ENCODE measurements at places on chromosomes 6 and 20.

GRCh38 chr6:11496152-11497060, 41.1 kb upstream of the TMEM170B start:
- peak; percentile 73 for DNase-seq

DNA sequence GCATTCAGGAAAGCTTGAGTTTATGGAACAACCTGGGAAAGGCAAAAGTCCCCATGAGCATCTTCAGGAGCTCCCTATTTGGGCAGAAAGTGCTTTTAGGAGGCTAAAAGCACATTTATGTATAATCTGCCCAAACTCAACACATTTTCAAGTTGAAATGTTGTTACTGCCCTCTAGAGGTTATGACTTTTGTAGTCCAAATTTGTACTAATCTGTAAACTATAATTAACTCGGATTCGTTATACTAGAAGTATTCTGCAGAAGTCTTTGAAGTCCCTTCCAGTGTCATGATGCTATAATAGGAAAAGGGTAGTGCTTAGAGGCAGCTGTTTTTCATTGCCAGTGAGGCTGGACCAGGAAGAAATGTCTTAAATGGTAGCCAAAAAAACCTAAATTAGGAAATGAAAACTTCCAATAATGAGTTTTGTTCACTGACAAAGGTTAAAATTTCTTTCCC, 44.8 kb upstream of the EMILIN3 start:
- DNase-seq, result no peak

GRCh38 chr20:38855356-38855755, 49.9 kb downstream of the PPP1R16B start:
- DNase-seq, result no peak

- no peak for DNase-seq
Measured at GRCh38 chr20:25220021-25220730, 24.7 kb downstream of the ENTPD6 start.

DNA sequence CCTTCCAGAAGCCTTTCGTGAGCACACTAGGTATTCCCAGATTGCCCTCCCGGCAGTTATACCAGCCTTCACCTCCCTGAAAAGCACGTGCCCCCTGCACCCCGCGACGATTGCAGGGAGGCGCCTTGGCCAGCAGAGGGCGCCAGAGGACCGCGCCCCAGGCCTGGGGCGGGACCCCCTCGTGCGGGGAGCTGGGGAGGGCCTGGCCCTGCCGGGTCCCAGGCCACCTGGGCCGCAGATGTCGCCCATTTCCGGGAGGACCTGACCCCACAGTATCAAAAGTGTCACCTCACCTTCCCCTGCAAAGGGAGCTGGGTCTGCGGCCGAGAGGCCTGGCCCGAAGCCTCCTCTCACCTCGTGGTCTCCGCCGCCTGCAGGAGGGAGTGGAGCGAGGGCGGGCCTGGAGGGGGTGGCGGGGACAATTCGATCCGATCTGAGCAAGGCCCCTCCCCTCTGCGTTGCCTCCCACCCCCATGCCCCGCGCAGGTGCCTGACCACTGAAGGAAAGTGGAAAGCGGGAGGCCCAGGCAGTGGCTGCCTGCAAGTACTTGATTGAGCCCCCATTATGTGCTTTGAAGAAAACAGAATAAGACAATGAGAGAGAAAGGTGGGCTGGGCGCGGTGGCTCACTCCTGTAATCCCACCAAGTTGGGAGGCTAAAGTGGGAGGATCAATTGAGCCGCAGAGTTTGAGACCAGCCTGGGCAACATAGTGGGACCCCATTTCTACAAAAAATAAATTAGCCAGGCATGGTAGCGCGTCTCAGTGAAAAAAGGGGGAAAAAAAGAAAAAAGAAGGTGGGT, 3.5 kb upstream of the SNAI1 start:
- DNase-seq, result peak; percentile 84

DNA sequence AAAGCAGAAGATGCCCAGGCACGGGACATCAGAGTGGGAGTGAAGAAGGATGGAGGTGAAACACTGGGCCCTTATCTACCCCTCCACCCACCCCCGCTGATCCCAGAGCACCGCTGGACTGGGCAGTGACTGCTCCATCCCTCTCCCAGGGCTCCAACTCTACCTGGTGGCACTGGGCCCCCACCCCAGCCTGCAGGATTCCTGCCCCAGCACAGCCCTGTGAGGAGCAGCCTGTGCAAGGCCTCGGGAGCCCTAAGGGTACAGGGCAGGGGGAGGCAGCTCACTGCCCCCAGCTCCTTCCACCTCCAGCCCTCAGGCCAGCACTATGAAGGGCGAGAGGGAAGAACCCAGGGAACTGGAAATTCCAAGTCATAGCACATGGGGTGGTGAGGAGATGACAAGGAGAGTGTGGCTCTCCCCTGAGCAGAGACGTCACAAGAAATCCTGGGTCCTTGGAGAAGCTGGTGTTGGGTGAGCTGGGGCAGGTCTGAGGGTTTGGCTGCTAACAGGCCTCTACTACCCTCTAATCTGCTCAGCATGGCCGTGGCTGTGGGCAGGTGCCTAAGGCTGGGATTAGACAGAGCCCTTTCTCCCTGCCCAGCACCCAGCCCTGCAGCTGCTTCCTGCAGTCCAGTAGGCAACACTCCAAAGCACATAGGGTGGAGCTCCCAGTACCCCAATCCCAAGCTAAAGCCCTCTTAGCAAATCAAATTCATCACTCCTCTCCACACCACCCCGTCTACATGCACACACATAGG, 3.5 kb downstream of the CST3 start:
- DNase-seq, result no peak

- DNase-seq, result no peak
Measured at GRCh38 chr6:101294676-101295075, 98.8 kb upstream of the GRIK2 start.

DNA sequence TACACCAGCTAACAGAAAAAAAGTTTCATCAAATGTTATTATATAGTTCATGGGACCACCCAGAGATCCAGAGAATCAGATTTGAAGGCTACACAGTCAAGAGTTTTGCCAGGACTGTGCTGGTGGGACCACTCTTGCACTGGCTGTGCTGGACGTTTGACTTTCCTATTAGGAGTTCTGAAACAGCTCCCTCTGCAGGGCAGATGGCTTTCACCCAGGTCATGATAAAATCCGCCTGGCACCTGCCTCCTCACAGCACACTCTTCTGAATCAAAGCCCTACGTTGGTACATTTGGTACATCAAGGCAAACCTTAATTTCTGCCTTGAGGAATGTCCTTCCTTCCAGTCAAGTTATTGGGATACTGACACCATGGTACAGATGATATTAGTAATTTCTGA, 302.1 kb downstream of the ZNF217 start:
- peak; percentile 16 for DNase-seq

GRCh38 chr6:23642849-23643248, 483.2 kb upstream of the NRSN1 start:
- DNase-seq, result no peak

DNA sequence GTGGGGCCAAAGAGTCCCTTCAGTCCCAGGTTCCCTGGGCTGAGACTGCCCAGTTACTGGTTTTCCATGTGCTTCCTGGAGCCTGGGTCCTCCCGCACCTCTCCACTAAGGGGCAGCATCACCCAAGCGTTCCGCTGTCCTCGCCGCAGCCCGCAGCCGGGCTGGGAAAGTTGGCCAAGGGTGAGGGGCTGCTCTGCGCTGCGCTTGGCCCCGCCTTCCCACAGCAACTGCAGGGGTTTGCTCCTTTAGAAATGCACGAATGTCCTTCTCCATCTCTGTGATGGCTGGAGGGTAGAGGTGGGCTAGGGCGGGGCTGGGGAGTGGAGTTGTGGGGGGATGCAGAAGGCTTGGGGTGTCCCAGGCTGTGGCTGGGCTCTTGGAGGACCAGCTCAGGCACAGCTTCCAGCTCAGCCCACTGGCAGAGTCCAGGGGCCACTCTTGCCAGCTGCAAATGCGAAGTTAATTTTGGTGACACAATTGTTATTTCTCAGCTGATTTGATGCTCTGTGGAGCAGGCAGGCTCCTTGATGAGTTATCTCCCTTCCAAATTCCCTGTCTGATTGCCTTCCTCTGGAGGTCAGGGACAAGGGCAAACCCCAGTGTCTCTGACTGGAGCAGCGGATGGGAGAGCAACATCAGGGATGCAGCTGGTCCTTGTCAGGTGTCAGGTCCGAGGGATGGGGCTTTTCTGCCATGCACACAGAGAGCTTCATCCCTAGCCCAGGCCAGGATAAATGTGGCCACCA, 63.2 kb downstream of the NOL4L start:
- peak; percentile 89 for DNase-seq
